ENCODE measurements at places on chromosomes 2 and 18.

DNA sequence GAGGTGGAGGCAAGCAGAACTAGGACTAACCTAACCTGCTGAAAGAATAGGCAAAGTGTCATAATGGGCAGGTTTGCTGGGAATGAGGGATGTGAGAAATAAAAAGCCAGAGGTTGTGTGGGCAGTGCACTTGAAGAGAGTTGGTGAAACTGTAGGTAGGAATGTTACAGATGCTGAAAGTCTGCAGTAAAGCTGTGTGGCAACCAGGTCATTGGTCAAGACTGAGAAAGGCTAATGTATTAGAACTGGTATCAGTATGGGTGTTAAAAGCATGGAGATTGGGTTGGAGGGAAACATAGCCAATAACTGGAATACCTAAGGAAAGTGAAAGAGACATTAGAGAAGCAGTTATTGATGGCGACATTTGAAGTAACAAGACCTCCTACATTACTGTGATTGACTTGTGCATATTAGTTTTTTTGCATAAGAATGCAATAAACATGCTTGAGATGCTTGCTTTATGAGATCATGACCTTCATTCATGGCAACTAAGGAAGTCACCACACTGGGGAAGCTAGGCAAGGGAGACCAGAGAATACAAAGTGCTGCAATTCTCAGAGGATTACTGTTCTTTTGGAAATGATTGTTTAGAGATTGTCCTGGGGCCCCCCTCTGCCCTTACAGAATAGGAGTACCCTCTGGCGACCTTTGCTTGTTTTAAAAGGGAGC lies 11.8 kb downstream of the GULP1 start:
- no peak for DNase-seq

DNA sequence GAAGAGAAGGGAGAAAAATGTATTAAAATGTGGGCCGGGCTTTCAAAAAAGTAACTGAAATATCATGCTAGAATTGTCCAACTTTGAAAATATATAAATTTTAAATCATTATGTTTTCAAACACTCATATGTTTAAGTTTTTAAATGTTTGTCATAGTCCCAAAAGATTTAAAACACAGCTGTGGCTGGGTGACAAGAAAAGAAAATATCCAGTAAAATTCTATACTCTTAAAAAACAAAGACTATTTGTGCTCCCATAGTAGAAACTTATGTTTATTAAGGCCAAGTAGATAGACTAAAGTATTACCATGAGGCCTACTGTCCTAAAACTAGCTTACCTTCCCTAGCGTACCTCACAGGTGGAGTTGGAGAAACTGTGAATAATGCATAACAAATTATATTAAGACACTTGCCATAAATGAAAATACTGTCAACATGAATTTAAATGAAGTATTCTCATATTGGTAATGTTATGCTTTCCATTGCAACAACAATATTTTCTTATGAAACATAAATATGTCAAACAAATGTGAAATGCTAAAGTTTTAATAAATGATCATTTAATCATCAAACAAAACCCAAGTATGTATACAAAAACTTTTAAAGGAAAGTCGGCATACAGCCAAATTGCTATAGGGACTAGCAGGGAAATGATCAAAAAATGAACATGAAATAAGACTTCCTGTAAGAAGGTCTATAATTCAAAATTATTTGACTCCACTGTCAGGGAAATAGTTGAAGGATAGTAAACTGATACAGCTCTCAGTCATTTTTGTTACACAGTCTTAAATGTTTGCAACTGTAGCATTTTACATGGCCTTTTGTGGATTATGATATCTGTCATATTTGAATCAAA lies 13.4 kb downstream of the MEIS1 start:
- no peak for DNase-seq

DNA sequence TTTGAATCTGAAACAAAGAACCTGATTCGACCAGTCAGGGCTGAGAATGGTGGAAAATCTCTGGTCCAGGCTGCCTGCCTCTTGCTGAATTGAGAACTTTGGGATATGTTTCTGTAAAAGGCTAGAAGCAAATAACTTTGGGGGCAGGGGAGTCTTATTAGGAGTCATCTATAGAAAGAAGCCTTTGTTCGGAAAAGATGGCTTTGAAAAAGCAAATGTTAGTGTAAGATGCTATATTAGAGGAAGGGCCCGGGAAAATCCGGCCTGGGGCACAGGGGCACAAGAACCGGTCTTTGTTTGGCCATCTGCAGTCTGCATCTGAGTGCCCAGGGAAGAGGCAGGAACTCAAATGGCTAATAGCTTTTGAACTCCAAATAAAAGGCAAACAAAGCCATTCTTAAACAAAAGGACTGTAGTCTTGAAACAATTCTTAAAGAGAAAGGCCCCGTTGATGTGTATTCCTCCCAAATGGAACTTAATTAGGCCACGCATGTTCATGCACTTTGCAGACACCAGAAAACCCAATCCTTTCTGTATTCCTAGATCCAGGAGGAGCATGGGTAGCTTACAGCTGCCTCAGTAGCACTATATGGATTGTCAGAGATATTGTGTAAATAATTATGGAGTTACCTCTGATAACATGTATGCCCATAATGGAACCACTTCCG lies 180.0 kb upstream of the ARL4C start:
- DNase-seq = peak; percentile 23

DNA sequence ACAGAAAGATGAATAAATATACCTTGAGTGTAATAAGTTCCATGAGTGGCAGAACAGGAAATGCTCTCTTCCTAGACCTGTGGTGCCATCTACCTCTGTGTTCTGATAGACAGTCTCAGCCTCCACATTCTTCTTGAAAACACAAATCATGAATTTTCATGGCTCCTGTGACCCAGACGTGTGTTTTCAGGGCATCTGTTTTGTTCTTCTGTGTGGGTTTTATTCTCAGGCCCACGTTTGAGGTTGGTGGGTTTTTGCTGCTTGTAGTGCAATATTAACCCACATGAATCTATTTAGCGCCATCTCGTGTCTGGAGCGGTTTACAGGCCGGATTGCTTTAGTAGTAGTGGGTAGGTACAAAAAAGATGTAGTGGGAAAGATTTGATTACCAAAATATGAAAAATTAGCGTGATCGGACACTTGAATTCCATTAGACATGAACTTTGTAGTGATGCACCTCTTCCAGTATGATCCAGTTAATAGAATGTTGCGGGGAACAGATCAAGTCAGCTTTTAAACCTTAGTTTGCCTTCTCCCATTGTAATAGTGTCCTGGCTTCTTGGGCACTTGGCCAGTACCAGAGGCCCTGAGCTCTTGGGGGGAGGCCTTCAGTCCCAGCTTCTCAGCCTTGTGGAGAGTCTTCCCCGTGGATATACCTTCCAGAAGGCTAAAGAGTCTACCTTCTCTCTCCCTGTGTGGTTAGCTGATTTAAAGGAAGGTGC lies 256.5 kb downstream of the TPGS2 start:
- DNase-seq = no peak

- no peak for DNase-seq
Measured at GRCh38 chr2:1051075-1051474, 100.4 kb downstream of the SNTG2 start.

- no peak for DNase-seq
Measured at GRCh38 chr2:158724803-158725381, 70.2 kb upstream of the DAPL1 start.

GRCh38 chr18:76579301-76579695 lies 84.3 kb upstream of the ZNF516 start:
- no peak for DNase-seq

GRCh38 chr18:5894611-5895298 lies 567 bp downstream of the TMEM200C start:
- DNase-seq = no peak

DNA sequence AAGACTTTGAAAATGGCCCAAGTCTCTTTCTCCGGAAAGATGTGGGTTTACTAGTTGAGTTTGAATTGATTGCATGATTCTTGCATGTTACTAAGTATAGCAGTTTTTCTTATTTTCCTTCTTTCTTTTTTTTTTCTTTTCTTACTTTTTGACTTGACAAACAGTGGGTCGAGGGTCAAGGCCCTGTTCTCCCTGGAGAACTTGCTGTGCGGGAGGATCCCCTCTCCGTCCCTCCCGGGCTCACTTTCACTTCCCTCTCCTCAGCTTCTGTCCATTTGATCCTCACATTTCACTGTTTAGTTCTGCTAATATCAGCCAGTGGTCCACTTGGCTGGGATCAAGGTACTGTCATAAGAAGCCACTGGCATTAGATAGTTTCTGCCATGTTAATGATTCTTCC lies 767.4 kb downstream of the TDRD15 start:
- DNase-seq = no peak

DNA sequence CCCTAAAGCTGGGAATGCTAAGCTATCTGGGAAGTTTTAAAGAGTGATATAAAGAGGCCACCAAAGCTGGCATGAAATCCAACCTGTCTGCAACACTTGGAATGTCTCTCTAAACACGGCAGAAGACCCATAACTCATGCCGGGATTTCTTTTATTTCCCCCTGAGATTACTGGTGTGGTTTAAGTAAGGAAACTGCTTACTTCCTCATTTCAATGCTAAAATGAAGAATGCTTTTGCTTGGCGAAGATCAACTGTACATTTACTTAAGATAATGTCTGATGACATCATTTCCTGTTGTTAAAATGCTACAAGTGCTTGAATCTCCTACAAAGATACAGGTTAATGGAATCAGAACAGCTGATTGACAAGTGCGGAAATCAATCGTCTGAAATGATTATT lies 353.8 kb upstream of the SALL3 start:
- DNase-seq = no peak

- DNase-seq = no peak
Measured at GRCh38 chr18:45637546-45638327, 22.5 kb downstream of the SLC14A2 start.

- no peak for DNase-seq
Measured at GRCh38 chr2:39608686-39609441, 56.9 kb upstream of the TMEM178A start.

DNA sequence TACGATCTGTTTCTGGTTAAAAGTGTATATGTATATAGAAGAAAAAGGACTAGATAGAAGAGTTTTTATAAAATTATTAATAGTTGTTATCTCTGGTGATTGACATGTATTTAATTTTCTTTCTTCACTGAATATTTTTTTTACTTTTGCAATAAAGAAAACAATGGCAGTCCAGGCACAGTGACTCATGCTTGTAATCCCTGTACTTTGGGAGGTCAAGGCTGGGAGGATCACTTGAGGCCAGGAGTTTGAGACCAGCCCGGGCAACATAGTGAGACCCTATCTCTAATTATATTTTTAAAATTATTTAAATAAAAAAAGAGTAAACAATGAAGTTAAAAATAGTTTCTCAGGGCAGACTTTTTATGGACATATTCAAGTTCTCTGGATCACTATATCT lies 114.7 kb downstream of the FAM117B start:
- DNase-seq = no peak

- no peak for DNase-seq
Measured at GRCh38 chr2:41668529-41668928, 379.3 kb upstream of the PKDCC start.

DNA sequence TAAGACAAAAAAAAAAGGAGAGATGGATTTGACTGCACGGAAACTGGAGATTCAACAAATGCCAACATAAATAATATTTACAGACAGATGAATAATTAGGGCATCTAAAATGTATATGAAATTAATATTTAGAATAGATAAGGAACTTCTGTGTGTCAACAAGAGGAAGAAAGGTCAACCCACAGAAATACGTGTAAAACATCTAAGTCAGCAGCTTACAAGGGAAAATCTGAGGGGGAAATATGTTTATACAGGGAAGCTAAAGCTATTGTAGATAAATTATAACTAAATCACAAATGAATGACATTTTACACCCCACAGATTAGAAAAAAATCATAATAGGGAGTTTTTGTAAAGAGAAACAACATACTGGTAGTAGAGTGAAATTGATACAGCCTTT lies 159.9 kb downstream of the PIEZO2 start:
- no peak for DNase-seq

DNA sequence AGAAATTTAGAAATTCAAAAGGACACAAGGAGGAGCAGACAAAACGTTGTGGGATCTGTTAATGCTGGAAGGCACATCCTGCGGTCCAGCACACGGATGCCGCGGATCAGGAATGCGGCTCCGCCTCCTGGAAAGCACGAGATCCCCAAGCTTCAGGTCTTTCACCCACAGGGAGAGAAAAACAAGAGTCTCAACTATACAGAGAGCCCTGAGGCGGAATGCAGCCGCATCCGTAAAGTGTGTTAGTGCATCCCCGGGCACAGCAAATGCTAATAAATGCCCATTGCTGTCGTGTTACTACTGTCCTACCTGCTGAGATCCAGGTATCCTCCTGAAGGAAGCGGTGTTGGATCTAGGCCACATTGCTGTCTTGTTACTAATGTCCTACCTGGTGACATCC lies 303.9 kb downstream of the EIPR1 start:
- DNase-seq = no peak

DNA sequence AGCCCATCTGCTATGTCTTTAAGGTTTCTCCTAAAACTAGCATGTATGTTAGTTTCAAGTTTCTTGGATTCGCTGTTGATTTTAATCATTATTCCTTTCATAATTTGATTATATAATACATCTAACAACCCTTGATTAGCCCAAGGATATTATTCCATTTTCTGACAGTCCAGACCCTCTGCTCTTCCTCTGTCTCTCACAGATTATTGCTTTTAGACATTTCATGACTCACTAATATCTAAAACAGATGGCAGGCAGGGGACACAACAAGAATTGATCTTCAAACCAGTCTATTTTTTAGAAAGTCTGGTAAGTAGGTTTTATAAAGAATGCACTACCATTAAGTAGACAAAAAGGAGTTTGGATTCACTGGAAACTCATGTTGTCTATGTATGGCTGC lies 162.2 kb downstream of the ANKRD44 start:
- no peak for DNase-seq

DNA sequence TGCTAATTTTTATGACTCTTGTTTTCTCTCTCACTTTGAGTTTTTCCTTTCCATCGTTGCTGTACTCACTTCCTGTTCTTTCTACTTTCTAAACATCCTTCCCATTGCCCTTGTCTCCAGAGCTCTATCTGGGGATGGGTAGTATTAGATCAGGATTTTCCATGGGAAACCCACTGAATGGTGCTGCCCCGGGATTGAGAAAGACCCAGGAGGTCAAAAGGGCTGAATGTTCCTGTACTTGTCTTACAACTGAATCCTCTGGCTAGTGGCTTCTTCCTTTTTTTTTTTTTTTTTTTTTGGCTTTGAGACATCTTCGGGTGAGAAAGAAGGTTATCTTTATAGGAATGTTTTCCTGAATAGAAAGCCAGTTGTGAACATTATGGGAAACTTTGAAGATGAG lies 364.8 kb upstream of the SLC14A2 start:
- no peak for DNase-seq

DNA sequence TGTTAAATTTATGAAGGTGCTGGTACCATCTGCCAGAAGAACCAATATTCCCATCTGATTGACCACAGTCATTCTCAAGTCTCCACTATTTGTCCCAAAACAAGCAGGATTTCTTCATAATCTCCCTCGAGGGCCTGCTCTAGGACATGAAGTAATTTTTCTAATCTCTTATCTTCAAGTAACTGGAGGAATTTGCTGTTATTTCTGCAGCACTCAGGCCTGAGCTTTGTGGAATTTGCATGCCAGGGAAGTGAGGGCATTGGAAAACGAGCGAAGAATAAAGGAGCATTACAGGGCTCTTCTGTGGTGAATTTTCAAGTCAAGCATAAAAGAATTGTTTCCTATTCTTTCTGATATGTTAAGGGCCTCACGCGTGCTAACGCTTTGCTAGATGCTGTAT lies 161.2 kb upstream of the EPAS1 start:
- DNase-seq = no peak

GRCh38 chr2:85502720-85503119 lies 36.2 kb upstream of the MAT2A start:
- no peak for DNase-seq

- no peak for DNase-seq
Measured at GRCh38 chr2:224513991-224514390, 71.2 kb downstream of the CUL3 start.
